ENCODE measurements at places on chromosomes 1 and 21. TPM values are rescaled to one million over a fixed set of nuclear protein-coding genes. Genes with fewer than 3 reads are reported as not detected.

The ANKRD35 gene
- 0.52 TPM for total RNA-seq

The CRYBG2 gene
- total RNA-seq, result 0.83 TPM

GRCh38 chr1:34910425-34910824 lies 19.0 kb downstream of the DLGAP3 start:
- no peak for DNase-seq

GRCh38 chr1:223033658-223034057 lies 109.4 kb downstream of the TLR5 start:
- DNase-seq, result no peak

GRCh38 chr1:25467616-25468015 lies 36.9 kb downstream of the MACO1 start:
- DNase-seq, result no peak

- DNase-seq, result peak; percentile 61
These were observed 36.6 kb upstream of the OPRD1 start for GRCh38 chr1:28775121-28775942.

GRCh38 chr1:10625554-10625953 lies 150.8 kb downstream of the PEX14 start:
- no peak for DNase-seq

DNA sequence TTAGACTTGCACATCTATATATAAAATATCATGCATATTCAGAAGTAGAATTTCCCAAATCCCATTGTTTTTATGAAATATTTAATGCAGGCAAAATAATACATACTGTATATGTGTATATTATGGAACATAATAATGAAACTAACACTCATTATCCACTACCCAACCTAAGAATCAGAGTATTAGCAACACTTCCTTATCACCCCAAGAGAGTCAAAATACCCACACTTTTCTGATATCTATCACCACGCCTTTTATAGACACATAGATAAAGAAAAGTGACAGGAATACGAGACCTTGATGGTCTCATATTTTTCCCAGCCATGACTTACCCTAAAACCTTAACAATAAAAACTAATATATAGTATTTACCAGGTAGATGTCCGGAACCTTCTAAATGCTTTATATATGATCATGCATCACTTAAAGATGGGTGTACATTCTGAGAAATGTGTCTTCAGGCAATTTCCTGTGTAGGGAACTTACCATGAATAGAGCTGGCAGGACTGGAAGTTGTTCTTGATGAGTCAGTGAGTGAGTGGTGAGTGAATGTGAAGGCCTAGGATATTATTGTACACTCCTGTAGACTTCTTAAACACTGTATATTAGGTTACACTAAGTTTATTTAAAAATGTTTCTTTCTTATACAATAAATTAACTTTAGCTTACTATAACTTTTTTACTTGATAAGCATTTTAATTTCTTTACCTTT lies 45.5 kb downstream of the TNFSF4 start:
- no peak for DNase-seq

- no peak for DNase-seq
These were observed 26.4 kb downstream of the KRTAP10-1 start for GRCh38 chr21:44513389-44514217.
